ENCODE measurements at places on chromosomes 6 and 20.

DNA sequence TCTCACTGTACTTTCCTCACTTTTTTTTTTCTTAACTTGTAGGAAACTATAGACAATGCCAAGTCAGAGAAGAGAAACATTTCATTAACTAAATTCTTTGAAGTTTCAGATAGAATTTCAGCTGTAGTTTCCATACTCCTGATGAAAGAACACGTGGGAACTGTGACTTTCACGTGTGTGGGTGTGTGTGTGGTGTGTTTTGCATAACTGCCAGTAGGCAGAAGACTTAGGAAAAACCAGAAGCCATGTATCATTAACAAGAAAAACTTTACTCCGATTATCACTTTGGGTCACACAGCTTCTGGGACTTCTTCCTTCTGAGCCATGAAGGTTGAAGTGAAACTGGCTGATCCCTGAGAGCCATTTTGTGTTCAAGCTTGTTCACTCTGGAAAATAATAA lies 483.3 kb downstream of the TFAP2B start:
- DNase-seq, result no peak

- no peak for DNase-seq
These were observed 133.8 kb upstream of the PTPN1 start for GRCh38 chr20:50376179-50376887.

- no peak for DNase-seq
These were observed 10.3 kb upstream of the ERVFRD-1 start for GRCh38 chr6:11121851-11122250.

GRCh38 chr6:5994999-5995657 lies 11.6 kb downstream of the NRN1 start:
- no peak for DNase-seq

GRCh38 chr6:38150021-38150420 lies 330.5 kb downstream of the ZFAND3 start:
- DNase-seq, result no peak

GRCh38 chr6:81889377-81890053 lies 137.0 kb upstream of the TENT5A start:
- no peak for DNase-seq

DNA sequence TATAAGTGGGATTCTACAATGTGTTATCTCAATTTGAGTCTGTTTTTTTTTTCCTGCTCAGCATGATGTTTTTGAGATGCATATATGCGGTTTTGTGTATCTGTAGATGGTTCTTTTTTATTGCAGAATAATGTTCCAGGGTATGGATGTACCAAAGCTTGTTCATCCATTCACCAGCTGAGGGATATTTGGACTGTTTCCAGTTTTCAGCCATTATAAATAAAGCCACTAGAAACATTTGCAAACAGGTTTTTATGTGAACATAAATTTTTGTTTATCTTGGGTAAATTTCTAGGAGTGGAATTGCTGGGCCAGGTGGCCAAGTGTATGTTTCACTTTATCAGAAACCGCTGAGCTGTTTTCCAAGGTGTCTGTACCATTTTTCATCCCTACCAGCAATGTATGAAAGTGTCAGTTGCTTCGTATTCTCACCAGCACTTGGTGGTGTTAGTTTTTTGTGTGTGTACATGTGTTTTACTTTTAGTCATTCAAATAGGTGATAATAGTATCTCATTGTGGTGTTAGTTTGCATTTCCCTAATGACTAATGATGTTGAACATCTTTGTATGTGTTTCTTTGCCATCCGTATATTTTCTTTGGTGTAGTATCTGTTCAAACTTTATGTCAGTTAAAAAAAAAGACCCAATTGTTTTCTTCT lies 124.2 kb downstream of the CEBPB start:
- DNase-seq, result no peak

- no peak for DNase-seq
These were observed 70.5 kb upstream of the FAM184A start for GRCh38 chr6:119148825-119149525.

DNA sequence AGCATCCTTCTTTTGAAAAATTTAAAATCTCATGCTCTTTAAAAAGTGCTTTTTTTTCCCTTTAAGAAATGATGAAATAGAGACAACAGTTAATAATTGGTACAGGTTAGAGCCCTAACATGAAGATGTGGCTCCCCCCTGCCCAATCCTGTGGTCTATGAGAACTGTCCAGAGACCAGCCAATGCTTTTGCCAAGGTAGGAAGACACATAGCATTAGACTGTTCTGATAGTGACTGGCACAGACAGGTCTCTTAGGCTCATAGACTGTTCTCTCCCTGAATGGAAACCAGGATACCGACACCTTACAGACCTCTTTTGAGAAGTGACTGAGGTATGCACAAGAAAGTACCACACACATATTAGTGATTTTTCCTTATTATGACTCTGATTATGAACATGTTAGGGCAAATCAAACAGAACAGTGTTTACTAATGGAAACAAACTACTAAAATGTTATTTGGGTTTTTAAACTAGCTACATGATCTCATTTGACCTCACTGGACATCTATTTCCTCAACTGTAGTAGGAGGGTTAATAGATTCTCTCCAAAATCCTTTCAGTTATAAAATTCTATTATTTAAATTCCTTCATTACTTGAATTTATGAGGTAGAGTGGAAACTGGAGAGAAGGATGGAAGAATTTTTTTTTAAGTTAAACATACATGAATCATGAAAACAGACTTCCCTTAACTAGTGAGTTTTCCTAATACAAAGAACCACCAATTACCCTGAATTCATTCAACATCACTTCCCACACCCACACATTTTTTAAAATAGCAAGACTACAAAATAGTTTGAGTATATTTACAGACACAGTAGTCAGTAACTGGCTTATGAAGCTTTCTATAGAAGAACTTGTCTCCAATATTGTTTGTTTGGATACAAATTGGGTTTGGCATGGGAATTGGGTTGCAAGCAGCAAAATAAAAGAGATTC lies 120.4 kb downstream of the OGFRL1 start:
- DNase-seq, result no peak

DNA sequence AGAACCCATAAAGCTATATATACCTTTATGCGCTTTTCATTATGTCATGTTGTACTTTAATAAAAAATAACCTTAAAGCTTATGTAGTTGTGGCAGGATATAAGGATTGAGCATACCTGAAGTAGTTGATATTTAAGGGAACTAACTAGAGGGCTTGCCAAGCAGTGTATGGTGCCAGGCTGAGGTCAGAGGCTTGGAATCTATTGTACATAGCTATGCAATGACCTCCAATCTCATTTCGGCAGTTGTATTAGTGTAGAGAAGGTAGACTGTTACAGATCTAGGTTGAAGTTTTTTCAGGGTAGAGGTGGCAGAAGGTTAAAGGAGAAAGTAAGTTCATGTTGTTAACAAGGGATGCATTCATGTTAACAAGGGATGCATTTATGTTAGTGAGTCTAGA lies 397.7 kb upstream of the HS3ST5 start:
- DNase-seq, result no peak

- no peak for DNase-seq
These were observed 66.5 kb downstream of the NOX3 start for GRCh38 chr6:155389130-155389529.

DNA sequence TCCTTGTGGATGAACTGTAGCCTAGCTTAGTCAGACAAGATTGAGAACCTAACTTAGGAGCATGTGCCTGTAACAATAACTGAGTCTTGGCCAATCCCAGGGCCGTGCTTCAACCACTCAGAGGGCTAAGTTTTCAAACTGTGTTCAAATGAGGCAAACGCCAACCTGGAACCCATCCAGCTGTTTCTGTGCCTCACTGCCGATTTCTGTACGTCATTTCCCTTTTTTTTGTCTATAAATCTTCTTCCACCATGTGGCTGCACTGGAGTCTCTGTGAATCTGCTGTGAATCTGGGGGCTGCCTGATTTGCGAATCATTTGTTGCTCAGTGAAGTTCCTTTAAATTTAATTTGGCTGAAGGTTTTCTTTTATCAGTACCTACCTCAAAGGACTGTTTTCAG lies 115.0 kb upstream of the CHD6 start:
- no peak for DNase-seq

GRCh38 chr6:108916026-108916686 lies 67.9 kb downstream of the ARMC2 start:
- no peak for DNase-seq

- no peak for DNase-seq
These were observed 77.9 kb upstream of the RALY start for GRCh38 chr20:33915726-33916331.

- DNase-seq, result no peak
These were observed 238.5 kb downstream of the HDGFL1 start for GRCh38 chr6:22807818-22808217.

DNA sequence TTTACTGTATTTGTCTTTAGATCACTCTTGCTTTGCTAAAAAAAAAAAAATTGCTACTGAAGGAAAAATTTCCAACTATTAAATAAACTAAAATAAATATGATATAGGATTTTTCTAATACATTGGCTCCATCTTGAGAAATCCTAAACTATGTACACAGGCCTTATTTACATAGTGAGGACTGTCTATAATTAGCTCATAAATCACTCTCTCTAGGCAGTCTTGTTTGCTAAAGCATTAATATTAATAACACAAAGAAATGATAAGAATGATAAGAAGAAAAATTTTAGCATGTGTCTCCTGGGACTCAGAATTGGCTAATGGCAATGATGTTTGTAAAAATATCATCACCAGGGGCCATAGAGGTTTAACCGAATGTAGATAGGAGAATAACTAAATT lies 13.3 kb upstream of the CRYBG1 start:
- DNase-seq, result no peak

DNA sequence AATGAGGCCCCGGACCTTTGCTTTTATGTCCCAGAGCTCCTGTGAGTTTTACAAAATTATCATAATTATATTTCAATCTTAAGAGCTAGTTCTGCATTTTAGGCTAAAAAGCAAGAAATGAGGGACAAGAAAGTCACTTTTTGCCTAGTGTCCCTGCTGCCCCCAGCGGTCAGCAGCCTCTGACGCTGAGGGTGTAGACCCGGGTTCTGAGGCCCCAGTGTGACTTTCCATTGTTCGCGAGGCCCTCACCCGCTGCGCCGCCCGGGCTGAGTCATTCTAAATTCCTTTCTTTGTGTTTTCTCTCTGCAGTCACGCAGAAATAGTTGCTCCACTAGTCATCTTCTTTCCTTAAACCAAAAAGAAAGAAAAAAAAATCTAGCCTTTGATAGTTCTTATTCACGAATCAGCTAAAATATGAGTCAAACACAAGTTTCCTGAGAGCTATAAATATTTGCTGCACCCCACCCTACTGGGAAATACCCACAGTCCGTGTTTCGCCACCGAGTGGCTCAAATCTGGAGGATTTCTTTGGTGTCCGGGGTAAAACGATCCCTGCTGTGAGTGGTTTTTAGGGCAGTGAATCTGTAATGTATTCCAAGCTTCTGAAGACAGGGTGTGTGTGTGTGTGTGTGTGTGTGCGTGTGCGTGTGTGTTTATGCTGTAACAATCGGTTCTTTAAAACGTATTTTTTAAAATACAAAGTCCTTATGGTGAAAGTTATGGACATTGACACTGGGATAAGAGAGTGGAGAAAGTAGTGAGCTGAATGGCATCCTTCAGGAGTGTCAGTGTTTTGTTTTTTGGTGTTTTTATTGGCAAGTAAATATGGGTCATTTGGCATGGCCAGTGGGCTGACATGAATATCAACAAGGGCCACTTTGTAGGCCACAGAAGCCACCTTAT lies 59.7 kb upstream of the EEF1A1 start:
- peak; percentile 90 for DNase-seq

DNA sequence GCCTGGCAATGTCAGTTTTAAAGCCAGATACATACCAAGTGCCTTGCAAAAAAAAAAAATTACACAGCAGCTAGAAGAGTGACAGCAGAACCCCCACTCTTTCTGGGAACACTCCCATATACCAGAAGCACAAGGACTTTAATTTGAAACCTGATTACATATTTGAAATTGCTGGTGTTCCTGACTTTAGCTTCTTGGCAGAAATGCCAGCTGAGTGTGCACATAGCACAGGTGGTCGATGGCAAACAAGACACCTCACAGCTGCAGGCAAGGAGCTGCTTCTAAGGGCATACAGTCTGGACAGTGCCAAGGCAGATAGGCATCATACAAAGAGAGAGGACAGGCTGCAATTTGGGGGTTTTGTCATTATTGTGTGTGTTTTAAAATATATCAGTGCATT lies 150.7 kb upstream of the SGK1 start:
- DNase-seq, result no peak

GRCh38 chr6:38350220-38350619 lies 289.5 kb downstream of the BTBD9 start:
- DNase-seq, result no peak

DNA sequence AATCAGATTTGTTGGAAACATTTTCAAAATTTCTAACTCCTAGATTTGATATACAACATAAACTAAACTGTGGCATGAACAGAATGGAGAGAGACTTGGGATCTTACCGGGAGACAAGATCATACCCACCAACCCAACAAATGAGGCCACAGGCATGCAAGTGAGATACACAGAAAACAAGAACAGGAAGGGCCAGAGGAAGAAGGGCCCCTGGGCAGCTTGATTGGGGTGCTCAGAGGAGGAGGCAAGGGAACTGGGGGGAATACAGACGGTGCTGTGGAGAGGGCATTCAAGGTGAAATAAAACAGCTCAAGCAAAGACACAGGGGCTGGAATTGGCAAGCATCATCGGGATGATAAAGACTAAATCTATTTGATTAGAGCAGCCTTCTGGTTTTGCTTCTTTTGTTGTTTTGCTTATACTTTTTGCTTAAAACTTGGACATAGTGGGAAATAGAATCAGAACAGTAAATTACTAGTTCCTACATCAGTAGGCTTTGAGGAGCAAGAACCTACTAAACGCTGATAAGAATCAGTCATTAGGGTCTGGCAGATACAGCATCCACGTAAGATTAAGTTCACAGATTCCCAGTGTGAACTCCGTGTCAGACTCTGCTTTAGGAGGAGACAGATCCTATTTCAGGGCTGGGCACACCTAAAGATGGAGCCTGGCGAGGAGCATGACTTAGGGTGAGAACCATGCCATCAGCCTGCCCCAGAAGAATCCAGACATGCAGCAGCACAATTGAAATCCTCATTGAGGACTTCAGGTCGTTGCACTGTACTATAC lies 3.5 kb upstream of the RAMACL start:
- no peak for DNase-seq

DNA sequence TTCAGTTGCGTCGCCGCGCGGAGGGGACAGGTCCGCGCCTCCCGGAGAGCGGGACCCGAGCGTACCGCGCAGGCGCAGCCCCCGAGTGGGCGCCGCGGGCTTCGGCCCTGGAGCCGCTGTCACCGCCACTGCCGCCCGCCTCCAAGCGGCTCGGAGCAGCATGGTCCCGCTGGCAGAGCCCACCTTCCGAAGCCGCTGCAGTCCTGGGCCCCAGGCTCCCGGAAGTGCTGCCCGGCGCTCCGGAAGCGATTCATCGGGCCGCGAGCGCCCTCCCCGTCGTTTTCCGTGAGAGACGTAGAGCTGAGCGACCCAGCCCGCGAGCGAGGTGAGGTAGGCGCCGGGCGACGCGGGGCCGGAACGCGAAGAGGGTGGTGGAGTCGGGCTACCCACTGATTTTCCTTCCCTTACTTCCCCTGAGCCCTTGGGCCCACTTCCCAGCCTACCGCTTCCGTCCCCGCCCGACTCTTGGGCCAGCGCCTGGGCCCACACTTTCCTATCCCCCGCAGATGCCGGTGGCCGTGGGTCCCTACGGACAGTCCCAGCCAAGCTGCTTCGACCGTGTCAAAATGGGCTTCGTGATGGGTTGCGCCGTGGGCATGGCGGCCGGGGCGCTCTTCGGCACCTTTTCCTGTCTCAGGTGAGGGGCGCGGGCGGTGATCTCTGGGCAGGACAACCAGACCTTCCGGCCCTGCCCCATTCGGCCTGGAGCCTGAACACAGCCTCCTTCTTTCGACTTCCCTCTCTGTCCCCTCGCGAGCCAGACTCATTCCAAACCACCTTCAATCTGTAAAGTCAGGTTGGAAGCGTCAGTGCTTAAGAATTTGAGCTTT lies at the start of the genes NFS1 and ROMO1:
TSS of gene NFS1 (minus strand) at position 226 of the 830 bp plus-strand sequence. CDS start at position 162, 64 bp downstream.
TSS of gene ROMO1 (plus strand) at position 279 of the 830 bp plus-strand sequence. CDS start at position 507, 228 bp downstream.
- peak; percentile 87 for DNase-seq

Data from NT2/D1 (cell line).